ENCODE measurements at places on chromosomes 3 and 15. TPM values are rescaled to one million over a fixed set of nuclear protein-coding genes. Genes with fewer than 3 reads are reported as not detected.

Gene SLC22A14
- polyA plus RNA-seq, result 0.15 TPM

Gene CAND2
- 1.3 TPM for polyA plus RNA-seq

Gene APOD
- 8.3 TPM for polyA plus RNA-seq

Gene FBXO40
- not detected for polyA plus RNA-seq

Gene CILP
- polyA plus RNA-seq, result 0.09 TPM

Gene GPR27
- polyA plus RNA-seq, result 0.02 TPM

Gene SLC27A2
- 0.34 TPM for polyA plus RNA-seq

Gene FETUB
- not detected for polyA plus RNA-seq

Gene SHF
- polyA plus RNA-seq, result 3.9 TPM

Gene STRC
- polyA plus RNA-seq, result not detected

Gene STARD5
- 5.1 TPM for polyA plus RNA-seq

GRCh38 chr3:78878011-78878410 is 889.8 kb downstream of the ROBO1 start:
- DNase-seq, result no peak

DNA sequence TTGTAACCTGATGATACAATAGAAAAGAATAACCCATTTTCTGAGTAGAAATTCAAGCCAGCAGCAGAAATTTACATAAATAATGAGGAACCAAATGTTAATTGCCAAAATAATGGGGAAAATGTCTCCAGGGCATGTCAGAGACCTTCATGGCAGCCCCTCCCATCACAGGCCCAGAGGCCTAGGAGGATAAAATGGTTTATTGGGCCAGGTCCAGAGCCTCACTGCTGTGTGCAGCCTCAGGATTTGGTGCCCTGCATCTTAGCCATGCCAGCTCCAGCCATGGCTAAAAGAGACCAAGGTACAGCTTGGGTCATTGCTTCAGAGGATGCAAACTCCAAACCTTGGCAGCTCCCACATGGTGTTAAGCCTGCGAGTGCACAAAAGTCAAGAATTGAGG is 352.1 kb upstream of the MEIS2 start:
- DNase-seq, result no peak

GRCh38 chr15:41904541-41905005 is 10.7 kb upstream of the SPTBN5 start:
- DNase-seq, result no peak

DNA sequence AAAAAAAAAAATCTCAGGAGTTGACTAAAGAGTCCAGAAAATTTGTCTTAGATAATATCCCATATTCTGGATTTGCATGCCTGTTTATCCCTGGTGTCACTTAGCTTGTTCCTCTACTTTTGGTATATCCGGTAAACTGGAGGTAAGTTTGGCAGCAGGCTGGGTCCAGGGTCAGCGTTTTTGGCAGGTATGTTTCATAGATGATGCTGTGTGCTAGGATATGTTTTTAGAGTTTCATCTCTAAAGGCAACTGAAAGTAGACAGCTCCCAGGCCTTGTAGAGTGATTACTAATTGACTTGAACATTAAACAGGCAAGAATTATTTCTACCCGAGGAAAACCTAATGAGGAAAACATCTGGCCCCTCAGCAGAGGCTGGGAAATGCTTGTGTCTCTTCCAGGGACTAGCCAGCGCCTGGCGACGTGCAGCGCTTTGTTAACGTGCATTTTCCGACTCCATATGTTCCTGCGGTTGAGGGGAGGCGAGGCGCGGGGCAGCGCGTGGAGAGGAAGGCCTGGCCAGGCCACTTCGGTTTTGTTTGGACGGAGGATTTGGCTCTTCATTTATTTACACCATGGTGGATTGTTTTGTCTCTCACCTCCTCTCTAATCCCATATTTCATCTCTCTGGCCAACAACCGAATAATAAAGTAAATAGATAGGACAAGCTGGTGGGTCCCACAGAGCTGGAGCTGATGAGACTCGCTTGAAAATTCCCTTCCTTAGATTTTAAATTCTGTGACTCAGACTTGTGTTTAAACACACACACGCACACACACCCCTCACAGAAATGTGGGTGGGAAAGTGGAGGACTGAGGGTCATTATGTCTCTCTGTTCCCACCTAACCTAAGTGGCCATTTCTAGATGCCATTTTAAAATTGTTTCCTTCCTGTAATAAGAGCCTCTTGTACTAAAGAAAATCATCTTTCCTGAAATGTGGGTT is 65.3 kb downstream of the ASB7 start:
- DNase-seq, result peak; percentile 19

DNA sequence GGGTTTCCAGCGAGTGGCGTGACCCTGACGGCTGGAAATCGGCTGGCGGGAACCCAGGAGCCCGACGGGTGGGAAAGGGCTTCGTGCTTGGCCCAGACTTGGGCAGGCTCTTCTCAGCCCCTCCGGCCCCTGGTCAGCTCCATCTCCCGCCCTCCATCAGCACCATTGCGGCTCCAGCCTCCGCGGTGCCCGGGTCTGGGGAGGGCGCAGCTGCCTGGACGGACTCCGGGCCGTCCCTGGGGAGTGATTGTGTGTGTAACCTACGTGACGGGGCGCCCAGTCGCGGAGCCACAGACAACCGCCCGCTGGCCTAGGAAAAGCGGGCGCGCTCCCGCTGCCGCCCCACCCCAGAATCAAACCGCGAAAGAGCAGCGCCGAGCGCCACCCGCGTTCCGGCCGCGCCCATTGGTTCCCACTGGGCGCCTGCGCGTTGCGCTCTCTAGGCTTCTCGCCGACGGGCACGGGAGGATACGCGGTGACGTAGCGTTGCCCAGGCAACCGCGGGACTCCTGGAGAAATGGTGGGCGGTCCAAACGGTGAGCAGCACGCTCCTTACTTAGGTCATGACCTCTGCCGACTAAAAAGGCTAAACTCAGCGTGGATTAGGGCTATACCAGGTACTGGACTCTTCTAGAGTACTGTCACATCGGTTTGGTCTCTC is at the start of gene CFAP20DC:
Gene CFAP20DC (minus strand): TSS at position 355 of the 661 bp plus-strand sequence. CDS start 394 bp downstream, outside the sequence.
- DNase-seq, result peak; percentile 62

- DNase-seq, result no peak
Observed at GRCh38 chr3:128907706-128908445, 28.5 kb downstream of the ACAD9 start.

DNA sequence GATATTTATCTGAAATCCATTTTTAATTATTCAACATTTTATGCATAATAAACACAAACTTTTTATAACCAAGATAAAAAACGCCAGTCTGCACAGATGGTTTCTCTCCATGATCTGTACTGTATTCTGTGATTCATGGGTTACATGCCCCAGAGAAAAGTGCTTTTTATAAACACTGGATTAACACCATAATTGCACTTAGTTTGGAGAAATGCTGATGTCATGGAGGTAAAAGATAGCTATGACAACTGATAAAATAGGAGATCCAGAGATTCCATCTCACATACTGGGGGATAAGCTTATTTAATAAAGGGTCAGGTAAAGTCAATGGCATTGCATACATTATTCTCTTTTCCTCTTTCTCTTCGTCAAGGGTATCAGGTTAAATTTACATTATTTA is 1460.4 kb upstream of the ALCAM start:
- no peak for DNase-seq

GRCh38 chr3:194245474-194245873 is 105.7 kb downstream of the CPN2 start:
- DNase-seq, result no peak

- DNase-seq, result no peak
Observed at GRCh38 chr3:195583831-195584542, at the start of gene APOD. TSS of gene APOD (minus strand) at chr3:195583940. CDS start at chr3:195579461, 4,479 bp downstream.

GRCh38 chr15:73590263-73590662 is 42.9 kb downstream of the NPTN start:
- DNase-seq, result no peak

GRCh38 chr15:40845511-40846284 is 1.9 kb downstream of the SPINT1 start:
- no peak for DNase-seq

DNA sequence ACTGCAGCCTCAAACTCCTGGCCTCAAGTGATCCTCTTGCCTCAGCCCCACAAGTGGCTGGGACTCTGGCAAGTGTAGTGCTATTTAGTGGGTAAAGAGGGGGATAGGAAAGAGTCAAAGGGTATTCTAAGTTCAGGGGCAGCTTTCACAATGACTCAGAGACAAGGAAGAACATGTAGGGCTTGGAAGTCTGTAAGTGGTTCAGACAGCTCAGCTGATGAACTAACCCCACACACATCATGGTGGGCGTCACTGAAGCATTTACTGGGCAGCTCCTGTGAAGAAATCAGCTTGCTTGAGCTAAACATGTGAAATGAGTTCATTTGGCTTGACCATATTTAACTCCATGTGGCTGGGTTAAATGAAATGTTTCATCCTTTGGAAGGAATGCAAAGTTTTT is 34.6 kb upstream of the THSD4 start:
- peak; percentile 95 for DNase-seq

DNA sequence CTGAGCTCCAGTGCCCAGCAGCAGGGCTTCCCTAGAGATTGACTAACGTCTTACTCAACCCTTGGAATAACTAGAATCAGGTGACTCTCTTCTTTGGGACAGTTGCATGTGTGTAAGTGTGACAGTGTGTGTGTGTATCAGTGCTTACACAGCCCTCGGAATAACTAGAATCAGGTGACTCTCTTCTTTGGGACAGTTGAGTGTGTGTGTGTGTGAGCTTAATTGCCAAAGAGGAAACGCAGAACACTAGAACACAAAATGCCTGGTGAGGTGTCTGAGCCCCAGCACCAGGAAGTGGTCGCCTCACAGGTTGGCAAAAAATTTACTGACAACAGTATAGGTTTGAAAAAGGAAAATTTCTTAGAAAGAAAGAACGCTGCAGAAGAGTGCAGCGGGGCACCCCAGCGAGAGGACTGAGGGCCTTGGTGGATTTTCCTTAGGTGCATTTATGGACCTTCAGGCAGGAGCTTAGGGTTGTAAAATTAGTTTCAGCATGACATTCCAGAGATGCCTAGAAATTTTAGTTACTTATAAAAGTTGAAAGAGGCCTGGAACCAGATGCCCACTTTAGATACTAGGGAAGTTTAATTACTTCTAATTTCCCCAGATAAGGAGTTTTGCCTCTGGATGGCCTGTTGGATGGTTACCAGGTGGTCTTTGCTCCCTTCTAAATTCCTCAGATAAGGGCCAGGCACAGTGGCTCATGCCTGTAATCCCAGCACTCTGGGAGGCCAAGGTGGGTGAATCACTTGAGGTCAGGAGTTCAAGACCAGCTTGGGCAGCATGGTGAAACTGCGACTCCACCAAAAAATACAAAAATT is 3.7 kb upstream of the WDR82 start:
- DNase-seq, result no peak

DNA sequence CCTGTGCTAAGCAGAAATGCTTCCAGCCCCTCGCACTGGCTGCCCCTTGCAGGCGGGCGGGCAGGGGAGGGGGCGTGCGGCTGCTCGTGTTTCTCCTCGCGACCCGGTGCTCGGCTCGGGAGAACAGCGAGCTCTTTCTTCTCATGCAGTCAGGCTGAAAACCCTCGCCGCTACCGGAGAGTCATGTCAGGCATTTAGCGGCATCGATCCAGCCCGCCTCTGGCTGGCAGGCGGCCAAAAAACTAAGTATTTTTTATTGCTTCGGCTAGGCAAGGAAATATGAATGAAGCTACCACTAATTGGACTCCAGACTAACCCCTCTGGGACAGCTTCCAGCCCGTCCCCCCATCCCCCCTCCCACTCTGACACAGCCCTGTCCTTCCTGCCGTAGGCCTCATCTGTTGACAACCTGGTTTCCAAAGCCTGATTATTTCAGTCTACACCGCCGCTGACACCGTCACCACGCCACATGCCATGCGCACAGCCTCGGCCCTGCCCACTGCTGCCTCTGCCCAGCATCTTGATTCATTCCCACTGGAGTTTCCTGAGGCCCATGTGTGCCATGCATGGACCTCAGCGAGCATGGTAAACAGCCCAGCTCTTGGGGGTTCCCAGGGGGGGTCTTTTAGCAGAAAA is 35.3 kb downstream of the TLE3 start:
- peak; percentile 85 for DNase-seq

GRCh38 chr3:188421836-188422540 is 268.0 kb downstream of the LPP start:
- no peak for DNase-seq

DNA sequence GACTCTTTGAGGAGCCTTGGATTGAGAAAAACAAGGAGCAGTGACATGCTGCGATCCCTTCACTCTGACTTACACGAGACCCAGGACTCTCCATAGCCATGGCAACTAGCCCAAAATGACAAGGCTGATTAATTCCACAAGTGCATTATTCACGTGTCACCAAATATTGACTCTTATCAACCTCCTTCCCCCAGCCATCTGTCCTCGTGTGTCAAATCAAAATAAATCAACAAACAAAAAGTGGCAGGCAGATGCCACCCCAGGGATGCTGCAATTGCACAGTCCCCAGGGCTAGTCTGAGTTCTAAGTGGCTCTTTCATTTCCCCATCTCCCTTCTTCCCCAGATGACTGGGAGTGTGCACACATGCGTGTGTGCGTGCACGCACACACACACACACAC is 104.9 kb downstream of the AQP9 start:
- no peak for DNase-seq

GRCh38 chr15:73679180-73679579 is 5.0 kb upstream of the CD276 start:
- DNase-seq, result no peak

GRCh38 chr3:141529256-141529655 is 42.4 kb downstream of the RASA2 start:
- no peak for DNase-seq

DNA sequence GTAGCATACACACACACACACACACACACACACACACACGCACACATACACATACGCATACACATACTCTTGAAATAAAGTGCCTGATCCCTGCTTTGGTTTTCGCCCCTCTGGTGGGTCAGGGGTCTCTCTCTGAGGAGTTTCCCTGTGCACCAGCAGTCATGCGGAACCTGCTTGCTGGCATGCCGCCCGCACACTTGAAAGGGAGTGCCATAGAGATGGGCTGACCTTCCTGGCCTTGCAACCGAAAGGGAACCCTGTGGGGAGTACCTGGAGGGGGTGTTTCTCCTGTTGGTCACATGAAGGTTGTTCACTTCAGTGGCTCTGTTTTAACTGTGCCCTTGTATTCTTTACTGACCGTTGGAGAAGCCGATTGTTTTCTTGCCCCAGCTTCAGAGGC is 752.3 kb downstream of the NR2F2 start:
- no peak for DNase-seq

GRCh38 chr3:18237251-18238005 is 187.7 kb downstream of the SATB1 start:
- DNase-seq, result no peak

DNA sequence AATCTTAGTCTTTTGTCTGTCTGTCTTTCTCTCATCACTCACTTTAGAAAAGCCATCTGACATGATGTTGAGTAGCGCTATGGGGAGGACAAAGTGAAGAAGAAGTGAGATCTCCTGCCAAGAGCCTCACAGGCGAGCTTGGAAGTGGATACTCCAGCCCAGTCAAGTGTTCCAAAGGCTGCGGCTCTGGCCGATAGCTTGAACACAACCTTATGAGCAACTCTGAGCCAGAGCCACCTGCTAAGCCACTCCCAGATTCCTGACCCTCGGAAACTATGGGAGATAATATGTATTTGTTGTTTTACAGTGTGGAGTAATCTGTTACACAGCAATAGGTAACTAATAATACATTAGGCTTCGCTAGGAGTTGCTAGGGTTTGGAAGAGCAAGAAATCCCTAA is 76.2 kb downstream of the MB21D2 start:
- DNase-seq, result no peak

GRCh38 chr15:87841426-87841998 is 415.0 kb downstream of the NTRK3 start:
- DNase-seq, result no peak

GRCh38 chr3:16824081-16824696 is 60.6 kb upstream of the PLCL2 start:
- DNase-seq, result no peak

All from BJ (cell line).